ENCODE measurements at places on chromosomes 7 and 10.

DNA sequence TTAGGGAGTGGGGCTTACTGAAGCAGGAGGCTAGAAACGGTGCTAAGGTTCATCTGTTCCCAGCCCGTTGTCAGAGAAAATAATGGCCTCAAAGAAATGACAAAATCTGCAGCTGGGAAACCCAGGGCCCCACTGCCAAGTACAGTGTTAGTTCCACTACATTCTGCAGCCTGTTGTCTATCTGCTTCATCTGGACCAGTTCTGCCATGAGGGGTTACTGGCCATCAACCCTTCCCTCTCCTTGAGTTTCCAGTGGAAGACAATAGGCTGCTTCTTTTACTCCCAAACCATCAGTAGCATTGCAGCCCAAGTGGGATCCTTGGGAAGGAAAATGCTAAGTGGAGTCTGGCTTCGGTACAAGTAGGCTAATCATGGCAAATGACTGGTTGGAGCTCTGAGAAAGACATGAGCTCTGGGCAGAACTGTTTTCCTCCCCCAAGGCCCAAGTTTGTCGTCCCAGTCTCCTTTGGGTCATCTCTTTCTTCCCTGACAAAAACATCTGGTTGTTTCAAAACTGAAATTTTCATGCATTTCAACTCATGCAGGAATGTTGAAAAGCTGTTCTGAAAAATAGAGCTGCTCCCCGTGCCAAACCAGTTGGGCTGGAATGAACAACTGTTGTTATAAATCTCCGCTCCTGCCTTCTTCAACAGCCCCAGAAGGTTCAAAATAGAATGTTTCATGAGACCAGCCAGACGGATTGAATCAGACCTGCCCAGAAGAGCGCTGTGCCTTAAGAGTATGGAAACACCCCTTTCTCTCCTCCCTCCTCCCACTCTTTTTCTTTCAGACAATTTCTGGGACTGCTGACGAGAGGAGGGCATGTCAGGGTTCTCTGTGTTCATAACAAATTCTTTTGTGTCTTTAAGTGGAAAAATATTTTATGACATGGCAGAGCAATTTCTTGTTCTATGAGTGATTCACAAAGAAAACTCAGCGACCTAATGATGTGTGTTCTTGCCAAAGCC lies 116.6 kb downstream of the RAB18 start:
- DNase-seq: peak; percentile 97

DNA sequence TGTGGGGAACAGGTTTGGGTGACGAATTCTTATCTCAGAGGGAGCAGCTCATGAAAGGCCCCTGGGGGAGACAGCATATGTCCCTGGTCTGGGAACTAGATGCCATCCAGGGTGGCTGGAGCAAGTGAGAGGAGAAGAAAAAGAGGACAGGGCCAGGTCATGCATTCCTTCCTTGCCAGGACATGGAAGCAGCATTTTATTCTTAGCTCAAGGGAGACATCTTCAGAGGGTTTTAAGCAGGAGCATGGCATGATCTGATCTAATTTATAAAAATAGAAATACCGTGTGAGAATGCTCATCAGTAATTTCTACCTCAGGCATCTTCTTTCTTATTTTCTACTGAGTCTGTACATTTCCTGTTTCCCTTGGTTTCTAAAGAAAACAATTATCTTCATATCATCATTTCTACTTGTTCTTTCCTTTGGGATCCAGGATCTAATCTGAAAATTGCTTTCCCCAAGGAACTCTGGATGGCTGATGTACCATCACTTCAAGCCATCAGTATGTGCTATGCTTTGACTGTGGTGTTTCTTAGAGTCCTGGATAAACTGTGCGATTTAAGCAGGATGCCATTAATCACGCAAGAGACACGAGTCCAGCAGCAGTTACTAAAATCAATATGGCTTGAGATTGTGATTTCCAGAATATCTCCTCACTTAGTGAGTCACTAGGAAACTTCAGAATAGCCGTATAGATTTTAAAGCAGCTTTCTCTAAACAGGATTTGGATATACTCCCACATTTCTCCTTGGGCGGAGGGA lies 386.2 kb downstream of the GALNT17 start:
- peak; percentile 48 for DNase-seq

GRCh38 chr10:31075434-31075833 lies 43.8 kb upstream of the ZNF438 start:
- peak; percentile 96 for DNase-seq

DNA sequence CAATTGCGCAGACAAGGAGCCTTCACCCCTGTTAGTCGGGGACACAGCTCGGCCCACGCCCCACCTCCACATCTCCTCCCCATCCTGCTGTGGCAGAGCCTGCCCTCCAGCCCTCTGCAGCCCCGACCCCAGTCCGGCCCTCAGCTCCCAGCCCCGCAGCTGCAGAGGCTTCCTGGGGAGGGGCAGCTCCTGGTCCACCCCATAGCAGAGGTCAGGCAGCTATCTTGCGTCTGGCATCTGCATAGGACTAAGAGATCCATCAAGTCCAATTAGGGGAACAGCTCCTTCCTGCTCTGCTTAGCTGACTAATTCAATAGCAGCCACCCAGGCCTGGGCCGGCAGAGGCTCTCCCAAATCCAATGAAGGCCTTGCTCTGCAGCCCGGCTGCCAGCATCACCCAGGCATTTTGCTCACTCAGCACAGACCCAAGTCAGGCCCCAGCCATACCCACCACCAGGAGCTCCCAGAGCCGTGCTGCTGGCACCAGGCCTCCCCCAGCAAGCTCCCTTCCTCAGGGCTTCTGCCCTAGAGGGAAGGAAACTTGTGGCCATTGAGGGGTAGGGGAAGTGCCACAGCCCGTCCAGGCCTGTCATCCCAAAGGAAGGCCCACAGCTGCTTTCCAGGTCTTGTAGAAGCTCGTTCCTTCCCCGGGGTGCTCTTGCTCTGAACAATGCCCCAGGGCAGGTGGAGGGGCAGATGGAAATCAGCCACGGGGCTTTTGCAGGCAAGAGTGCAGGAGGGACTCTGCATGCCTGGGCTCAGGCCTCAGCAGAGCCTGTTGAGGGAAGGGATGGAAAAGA lies 106.2 kb upstream of the RET start:
- no peak for DNase-seq

Data from fibroblast of upper back skin (primary cell).